ENCODE measurements at places on chromosomes 1 and 21.

- DNase-seq, result no peak
These were observed 88.1 kb upstream of the C1orf21 start for GRCh38 chr1:184298440-184299405.

DNA sequence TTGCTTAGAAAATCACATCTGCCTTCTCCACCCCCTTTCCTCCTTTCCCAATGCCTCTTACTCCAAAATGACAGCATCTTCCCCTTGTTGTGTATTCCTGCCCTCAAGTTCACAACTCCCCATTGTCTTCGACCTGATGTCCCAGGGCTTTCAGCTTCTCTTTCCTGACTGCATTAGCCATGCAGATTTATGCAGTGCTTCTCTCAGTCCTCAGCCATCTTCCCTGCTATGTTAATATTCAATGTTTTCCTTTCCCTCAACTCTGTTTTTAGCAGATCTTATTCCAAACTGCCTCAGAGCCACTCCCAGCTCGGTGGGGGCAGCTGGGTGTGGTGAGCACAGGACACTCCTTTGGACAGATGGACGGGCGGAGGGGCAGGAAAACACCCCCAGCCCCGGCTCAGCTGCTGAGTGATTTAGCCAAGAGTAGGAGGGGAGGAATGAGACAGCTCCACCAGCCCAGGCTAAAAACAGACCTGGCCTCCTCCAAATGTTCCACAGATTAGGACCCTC is 71.0 kb downstream of the CD2 start:
- no peak for DNase-seq

DNA sequence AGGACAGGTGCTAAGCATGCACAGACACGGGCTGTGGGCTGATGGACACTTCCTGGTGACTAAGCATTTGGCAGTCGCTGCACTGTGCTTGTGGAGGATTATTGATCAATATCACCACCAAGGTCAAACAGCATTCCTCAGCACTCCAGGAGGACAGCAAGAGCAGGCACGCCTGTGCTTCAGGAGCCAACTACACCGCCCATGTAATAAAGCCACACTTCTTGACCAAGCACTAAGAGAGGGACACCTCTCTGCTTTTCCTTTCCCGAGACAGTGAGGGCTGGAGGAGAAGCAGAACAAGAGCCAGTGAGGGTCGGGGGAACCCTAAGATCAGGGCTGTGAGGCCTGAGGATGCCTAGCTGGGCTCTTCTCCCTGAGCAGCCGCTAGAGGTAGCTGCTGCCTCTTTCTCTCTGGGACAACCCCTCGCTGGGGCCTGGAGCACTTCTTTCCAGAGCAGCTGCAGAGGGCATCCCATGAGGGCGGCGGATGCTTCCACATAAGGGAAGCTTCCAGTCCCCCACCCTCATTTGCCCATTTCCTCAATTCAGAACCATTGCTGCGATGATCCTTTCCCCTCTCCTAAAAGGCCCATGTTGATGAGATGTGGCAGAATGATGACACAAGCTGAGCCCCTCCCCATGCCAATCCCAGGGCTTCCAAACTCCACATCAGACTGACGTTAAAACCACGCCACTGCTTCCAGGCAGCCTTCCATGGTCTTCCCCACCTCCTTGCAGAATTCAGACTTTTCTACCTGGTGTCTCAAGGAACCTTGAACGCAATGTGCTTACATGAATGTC is 19.1 kb downstream of the RAB7B start:
- no peak for DNase-seq

DNA sequence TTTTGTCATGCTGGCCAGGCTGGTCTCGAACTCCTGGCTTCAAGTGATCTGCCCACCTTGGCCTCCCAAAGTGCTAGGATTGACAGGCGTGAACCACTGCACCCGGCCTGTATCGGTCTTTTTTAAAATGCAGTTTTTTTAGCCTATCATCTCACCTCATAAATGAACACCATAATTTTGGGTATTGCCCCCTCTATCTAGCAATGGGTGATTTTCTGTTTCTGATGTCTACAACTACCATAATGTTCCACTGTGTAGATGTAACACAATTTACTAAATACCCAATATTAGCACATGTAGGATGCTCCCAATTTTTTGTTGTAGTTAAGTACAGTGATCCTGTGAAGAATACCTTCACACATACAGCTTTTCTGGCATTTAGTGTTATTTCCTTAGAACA is 2.0 kb upstream of the CAMTA1 start:
- DNase-seq, result no peak

- DNase-seq, result no peak
These were observed 593.3 kb upstream of the NCAM2 start for GRCh38 chr21:20404915-20405314.

Measured in effector CD4-positive, alpha-beta T cell (primary cell).